ENCODE measurements at places on chromosomes 7 and 10.

GRCh38 chr7:111765751-111766643, 203.7 kb upstream of the IMMP2L start:
- DNase-seq, result no peak

DNA sequence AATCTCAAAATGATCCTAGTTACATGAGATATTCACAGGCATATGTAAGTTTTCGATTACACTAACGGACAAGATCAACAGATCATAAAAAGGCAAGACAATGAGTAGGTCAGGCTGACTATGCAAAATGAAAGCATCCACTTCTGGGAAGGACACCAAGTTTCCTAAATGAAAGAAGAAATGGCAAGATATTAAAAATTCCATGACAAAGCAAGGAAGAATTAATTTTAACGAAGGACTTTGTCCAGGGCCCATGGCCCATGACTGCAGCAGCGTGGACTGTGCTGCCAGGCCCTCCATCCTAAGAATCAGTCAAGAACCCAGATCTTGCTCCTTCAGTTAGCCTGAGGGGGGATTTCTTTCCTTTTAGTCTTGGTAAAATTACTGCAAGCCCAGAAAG, 182.4 kb upstream of the FRMD4A start:
- DNase-seq, result no peak

GRCh38 chr10:98608411-98608810, 161.7 kb upstream of the HPS1 start:
- DNase-seq, result no peak

DNA sequence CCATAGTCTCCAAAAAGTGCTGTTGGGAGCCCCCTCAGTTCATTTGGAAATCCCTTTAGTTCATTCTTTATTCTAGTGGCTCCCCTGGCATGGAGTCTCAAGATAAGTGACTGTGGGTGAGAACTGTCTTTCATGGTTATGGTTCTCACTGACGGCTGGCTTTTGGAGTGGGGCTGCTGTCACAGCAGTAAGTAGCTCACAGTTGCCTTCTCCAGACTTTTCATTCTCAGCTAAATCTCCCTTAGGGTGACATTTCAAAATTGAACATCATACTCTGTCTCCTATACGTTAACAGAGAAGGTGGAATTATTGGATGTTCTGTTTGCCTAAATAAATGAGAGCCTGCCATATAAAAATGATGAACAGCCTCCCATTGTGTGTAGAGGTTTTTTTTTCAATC, 58.7 kb downstream of the PLPP4 start:
- DNase-seq, result no peak

GRCh38 chr7:114405427-114405826, 9.2 kb upstream of the FOXP2 start:
- no peak for DNase-seq

- no peak for DNase-seq
Measured at GRCh38 chr7:105800442-105800841, 76.0 kb downstream of the ATXN7L1 start.

DNA sequence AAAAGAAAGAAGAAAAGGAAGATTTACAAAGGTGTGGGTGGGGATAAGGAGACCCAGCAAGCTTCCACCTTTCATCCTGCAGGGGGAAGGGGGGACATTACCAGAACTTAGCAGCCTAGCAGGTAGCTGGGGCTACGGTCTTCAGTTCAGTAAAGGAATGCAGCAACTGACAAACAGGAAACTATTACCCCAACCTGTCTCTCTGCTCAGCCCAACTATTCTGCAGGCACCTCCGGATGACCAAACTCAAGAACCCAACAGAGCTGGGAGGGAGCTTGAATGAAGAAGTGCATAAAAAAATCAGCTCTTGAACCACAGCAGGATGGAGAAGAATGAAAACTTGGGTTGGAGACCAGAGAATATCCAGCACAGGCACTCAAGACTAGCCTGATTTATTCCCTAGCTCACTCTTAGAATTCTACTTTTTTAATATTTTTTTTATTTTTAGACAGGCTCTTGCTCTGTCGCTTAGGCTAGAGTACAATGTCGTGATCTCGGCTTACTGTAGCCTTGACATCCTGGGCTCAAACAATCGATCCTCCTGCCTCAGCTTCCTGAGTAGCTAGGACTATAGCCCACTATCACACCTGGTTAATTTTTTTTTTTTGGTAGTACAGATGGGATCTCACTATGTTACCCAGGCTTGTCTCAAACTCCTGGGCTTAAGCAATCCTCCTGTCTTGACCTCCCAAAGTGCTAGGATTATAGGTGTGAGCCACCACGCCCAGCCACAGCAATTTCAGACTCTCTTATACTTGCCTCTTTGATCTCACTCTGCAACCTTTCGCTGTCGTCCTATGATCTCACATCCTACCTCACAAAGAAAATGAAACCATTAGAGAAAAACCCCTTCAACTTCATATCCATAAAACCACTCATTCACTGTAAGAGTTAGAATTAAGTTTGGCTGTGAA, 18.5 kb upstream of the C10orf67 start:
- no peak for DNase-seq

DNA sequence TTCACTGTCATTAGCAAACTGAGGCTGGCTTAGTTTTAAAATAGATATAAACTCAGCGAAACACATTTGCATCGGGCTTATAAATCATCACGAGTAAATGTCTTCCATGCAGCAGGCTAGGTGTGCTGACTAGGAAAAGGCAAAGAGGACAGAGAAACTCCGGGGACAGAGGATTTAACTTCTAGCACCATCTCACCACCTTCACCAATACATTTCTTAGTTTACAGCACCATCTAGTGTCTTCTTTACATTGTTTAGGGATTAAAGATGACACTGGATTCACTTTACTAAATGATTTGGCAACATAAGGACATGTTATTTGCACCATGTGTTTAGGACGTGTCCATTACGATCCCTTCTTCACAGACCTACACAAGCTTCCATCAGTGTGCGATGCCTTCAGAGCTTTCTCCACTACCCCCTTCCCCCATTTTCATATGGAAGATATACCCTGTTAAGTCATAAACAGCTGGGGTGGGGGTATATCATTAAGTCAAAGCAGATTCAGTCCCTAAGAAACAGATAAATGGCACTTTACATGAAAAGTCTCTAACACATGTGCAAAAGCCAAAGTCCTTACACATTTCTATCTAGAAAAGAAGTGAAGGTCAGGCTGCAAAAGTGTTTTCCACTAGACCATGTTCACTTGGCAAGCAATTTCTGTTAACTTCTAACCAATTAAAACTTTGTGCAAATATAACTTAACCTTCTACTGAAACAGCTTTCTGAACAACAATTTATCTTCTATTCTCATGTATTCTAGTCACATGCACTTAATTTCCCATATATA, 103.3 kb downstream of the GRB10 start:
- DNase-seq, result no peak

DNA sequence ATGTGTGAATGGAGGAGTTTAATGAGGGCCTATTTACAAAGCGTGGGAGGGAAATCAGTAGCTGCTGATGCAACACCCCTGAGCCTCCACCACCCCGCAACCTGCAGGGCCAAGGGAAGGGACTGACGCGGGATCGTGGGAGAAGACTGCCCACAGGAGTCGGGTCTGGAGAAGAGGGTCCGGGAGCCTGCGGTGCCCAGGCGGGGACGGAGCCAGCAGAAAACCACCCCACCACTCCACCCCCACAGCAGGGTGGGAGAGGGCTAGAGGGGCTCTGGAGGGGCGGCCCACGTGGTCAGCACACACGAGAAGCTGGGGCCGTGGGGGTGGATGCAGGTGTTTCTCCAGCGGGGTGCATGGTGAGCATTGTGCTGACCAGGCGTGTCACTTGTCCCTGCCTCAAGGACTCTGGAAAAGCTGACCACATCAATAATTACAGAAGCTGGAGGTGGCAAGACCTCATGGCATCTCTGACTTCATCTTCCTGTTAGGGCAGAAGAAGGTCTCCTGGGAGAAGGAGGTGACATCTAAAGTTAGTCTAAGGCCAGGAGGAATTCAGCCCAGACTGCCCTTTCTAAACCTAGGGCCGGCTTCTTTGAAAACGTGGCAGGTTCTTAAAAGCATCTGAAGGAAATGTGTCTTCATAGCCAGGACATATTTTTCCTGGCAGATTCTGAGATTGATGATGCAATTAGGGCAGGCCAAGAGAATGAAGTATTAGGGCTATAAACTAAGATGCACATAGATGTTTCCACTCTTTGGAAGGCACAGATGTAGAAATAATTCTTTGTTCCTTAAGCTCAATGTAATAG, 150.9 kb downstream of the RGS10 start:
- DNase-seq, result no peak

- DNase-seq, result peak; percentile 87
Measured at GRCh38 chr7:100655908-100656674, at the start of gene ACTL6B. TSS of gene ACTL6B (minus strand) at chr7:100656448. CDS start at chr7:100656354, 94 bp downstream.

DNA sequence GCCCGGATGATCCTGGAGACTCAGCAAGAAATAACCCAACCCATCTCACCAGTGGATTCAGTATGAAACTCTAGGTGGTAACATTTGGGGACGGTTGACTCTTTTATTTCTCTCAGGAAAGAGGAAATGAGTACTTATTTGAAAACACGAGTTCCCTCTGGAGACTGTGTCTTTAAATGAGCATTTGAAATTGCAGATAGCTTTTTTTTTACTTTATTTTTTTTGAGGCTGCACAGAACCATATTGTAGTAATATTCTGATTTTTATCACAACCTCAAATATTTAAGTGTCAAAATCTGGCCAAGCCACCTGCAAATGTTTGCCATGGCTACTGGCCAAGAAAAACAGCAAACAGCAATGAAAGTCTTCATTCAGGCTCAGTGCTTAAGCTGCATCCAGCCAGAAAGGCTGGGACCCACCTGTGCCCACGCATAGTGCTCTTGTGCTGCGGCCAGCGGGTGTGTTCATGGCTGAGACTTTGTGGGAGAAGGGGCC, 160.8 kb downstream of the CREB5 start:
- no peak for DNase-seq

DNA sequence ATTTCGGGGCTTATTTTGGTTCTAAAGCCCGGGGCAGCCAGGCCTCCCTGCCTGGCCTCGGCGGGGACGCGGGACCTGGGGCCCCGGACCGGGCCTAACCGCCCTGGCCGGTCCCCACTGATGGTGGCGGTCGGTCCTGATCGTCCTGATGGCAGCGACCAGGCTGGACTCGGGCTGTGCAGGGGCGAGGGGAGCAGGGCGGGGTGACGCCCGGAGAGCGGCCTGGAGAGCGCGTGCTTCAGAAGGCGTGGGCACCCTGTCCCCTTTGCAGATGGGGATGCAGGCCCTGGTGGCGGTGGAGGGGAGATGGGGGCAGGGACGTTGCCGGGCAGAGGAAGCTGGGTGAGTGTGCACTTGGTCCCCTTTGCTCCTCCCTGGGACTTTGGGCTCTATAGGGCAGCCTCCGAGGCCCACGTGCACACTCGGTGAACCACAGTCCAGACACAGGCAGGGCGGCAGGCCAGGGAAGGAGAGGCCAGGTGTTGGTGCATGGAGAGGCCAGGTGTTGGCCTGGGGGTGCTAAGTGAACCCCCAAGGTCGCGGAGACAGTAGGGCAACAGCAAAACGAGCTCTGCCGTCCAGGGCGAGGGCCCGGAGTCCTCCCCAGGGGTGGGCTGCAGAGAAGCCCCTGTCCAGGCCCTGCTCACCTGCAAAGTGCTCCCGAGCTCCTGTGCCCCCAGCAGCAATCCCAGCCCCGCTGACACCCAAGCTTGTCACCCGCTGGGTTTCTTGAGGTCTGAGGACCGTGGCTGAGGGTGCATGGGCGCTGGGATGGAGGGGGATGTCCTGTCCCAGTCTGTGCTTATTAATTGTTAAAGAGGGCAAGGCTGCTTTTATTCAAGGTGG, 42.4 kb upstream of the FAM20C start:
- DNase-seq, result peak; percentile 78

DNA sequence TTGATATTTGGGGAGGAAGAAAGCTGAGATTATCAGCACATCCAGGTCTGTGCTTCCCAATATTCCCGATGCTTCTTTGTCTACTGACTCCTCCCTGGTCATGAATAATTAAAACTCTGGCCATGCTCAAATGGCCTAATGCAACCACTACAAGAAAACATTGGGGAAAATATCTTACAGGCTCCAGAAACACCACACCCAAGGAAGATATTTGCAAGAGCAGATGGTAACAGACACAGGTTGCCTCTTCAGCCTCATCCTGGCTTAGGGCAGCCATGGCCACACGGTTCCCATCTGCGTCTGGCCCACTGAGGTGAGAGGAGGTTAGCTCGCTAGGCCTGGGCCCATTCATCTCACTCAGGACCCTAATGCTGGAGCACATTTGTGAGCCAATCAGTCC, 108.4 kb upstream of the SDK1 start:
- no peak for DNase-seq

DNA sequence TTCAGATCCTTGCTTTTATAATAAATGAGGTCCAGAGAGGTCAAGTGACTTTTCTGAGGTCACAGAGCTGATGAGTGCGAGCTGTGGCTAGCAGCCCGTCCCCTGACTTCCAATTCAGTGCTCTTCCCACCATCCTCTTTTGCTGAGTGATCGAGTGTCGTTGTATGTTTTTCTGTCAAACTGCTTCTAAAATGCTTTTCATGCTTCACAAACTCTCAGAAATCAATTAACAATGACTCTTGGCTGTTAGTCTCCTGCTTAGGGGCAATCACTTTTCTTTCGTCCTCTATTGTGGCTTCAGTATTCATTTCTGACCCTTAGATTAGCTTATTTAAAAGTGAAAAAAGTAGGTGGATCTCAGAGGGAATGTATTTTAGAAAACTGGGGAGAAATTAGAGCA, 423.7 kb downstream of the DPP6 start:
- no peak for DNase-seq

DNA sequence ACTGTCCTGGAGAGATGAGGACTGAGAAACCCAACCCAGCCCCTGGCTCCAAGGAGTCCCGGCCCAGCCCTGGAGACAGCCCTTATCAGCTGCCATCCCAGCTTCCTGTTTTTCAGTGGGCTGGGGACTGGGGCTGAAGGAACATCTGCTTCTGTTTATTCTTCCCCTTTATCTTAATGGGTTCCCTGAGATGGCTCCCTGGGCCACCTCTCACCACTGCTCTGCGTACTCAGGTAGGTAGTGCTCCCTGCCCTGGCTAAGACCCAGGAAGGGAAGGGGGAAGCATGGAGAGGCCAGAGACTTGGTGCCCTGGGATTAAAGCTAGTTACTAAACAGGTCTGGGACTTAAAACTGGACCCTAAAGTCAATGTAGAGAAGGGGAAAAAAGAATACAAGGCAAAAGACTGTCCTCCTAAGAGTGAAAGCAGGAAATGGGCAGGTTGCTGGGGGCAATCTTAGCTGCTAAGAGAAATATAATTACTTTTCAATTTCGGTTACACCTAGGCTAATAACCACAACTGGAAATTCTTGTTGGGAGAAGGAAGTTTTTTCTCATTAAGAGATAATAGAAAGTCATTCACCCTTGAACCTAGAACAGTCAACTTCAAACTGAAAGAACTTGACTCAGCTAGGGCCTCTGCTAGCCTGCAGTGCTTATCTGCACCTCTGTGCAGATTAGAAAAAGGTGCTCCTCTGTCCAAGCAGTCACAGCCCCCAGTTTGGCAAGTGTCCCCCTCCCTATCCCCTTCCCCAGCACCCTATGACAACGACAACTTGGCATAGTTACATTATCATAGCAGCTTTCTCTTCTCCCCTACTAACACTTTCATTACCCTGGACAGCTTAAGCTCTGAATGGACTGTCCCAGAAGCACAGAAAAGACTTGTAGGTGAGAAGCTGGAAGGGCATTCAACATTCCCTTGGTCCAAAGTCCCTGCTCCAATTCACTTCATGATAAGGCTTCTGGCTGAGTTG, 65.6 kb upstream of the KDM7A start:
- DNase-seq, result no peak

Data from activated CD8-positive, alpha-beta memory T cell treated with anti-CD3 and anti-CD28 coated beads, Interleukin-2, amount 50 U/mL, for 48 hours (primary cell).